GM23338 (cell line): ENCODE measurements at places on chromosomes 4 and X. TPM values are rescaled to one million over a fixed set of nuclear protein-coding genes. Genes with fewer than 3 reads are reported as not detected.

The DACH2 gene
- polyA plus RNA-seq, result 2.0 and 2.4 TPM in 2 replicates

The PDE6B gene
- 3.3 and 3.4 TPM in 2 replicates for polyA plus RNA-seq

The CCDC158 gene
- 0.27 and 0.40 TPM in 2 replicates for polyA plus RNA-seq

The TSPAN7 gene
- polyA plus RNA-seq, result 10.4 and 11.5 TPM in 2 replicates

The CXCL11 gene
- 0.54 and 0.81 TPM in 2 replicates for polyA plus RNA-seq

The CT45A2 gene
- polyA plus RNA-seq, result not detected in 2 replicates

The DSPP gene
- 0.05 and 0.08 TPM in 2 replicates for polyA plus RNA-seq

The RGN gene
- 5.5 and 5.9 TPM in 2 replicates for polyA plus RNA-seq

The IGSF1 gene
- 11.2 and 12.8 TPM in 2 replicates for polyA plus RNA-seq

The IRS4 gene
- polyA plus RNA-seq, result 1.3 and 1.6 TPM in 2 replicates

The SMIM10L2A gene
- polyA plus RNA-seq, result 1.4 and 1.7 TPM in 2 replicates
